AML-193 (cell line): ENCODE measurements at places on chromosomes 6 and 20.

- no peak for DNase-seq
These were observed 37.4 kb downstream of the ANGPT4 start for GRCh38 chr20:878511-879307.

DNA sequence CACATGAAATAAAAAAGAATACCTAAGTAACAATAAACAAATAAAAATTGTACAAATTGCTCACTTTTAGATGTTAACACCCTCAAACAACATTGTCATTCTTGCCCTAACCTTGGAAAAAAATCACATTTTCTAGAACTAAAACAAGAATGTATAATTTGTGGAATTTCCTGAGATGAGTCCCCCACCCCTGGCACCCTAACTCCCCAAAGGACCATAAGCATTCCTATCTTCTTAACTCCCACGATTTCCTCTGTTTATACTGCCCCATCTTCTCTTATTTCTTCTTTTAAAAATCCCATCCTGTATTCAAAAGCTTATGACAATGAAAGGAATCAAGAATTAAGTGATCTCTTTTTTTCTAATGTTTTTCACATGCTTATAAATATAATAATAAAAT is 70.9 kb downstream of the IBTK start:
- no peak for DNase-seq

DNA sequence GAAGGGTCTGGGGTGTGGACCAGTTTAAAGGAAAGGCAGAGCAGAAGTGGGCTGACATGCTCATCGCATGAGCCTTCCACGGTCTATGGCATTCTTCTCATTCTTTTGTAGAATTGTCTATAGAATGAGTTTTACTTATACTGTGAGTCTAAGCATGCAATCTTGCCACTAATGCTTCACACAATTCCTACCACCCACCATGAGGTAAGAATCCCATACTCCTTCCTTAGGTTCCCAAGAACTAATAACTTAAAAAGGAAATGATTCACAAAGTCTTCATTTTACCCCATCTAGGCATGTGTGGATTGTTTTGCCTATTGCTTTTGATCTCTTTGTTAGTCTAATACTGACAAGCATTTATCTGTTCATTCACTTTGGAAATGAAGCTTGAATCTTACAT is 195.2 kb downstream of the LY86 start:
- DNase-seq: no peak

DNA sequence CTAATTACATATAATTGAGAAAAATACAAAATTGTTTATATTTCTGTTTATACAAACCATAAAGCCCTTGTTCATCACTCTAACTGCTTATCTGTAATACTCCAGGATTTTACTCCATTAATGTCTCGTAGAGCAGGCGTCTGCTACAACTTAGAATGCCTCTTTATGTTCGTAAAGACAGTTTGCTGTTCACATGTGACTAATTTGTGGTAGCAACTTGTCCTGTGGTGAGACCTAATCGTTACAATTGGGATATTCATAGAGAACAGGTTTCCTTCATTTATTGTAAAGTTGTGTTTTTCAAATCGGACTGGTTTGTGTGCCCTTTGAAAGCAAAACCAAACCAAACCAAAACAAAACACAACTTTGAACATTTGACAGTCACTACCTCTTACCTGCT is 149.7 kb downstream of the ASCC3 start:
- no peak for DNase-seq

- DNase-seq: no peak
These were observed 54.3 kb downstream of the MKKS start for GRCh38 chr20:10379761-10380160.

- DNase-seq: no peak
These were observed 604 bp downstream of the SH3BGRL2 start for GRCh38 chr6:79631693-79632172.

GRCh38 chr20:1827510-1827973 is 67.7 kb upstream of the SIRPA start:
- DNase-seq: no peak

DNA sequence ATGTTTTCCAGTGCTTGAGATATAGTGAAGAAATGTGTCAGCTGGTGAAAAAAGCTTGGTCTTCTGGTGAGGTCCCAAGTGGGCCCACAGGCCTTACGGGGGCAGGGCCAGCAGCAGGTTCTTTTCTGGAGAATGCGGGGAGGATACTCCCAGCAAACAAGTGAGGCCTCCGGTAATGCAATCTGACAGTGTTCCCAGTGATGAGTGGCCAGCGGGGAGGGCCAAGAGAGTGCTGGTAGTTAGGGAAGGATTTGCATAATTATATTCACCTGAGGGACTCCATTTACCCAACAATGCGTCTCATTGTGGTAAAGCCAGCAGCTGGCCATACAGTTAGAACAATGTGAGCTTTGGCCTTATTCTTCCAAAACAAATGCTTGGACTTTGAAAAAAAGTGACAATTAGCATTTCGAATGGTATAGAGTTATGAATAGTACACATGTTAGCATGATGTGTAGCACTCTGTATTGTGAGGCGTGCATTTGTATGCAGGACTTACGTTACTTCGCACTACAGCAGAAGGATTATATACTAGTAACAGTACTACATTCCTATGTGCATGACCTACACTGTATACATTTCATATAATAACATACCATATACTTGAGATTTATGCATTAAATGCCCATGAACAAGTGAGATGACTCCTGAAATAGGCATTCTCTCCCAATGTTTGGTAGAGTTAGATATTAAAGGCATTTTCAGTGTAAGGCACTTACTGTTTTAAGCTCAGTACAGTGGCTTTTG is 69.8 kb downstream of the MYB start:
- DNase-seq: no peak

GRCh38 chr6:29965873-29966601 is 23.7 kb downstream of the HLA-A start:
- peak; percentile 92 for DNase-seq

- DNase-seq: no peak
These were observed 142.9 kb downstream of the TFAP2B start for GRCh38 chr6:50961611-50962010.

DNA sequence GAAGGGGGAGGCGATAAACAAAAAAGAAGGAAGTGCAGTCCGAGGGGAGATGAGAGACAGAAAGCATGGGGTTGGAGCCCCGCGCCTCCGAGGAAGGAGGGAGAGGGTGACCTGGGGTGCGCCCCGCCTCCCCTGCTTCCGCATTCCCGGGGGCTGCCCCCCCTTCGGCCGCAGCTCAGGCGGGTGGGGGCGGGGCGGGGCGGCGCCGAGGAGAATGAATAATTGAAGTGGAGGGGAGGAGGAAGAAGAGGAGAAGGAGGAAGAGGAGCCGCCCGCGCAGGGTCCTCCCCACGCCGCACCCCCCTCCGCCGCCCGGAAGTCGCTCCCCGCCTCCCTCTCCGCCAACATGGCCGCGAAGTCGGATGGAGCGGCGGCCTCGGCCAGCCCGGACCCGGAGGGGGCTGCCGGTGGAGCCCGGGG is at the start of gene XKR7:
Gene XKR7, plus strand, starts transcription at position 322 of the 420 bp plus-strand sequence. Its CDS starts 25 bp downstream, at position 347.
- peak; percentile 33 for DNase-seq

- peak; percentile 60 for DNase-seq
These were observed 927 bp upstream of the MANEA start for GRCh38 chr6:95576218-95576997.

DNA sequence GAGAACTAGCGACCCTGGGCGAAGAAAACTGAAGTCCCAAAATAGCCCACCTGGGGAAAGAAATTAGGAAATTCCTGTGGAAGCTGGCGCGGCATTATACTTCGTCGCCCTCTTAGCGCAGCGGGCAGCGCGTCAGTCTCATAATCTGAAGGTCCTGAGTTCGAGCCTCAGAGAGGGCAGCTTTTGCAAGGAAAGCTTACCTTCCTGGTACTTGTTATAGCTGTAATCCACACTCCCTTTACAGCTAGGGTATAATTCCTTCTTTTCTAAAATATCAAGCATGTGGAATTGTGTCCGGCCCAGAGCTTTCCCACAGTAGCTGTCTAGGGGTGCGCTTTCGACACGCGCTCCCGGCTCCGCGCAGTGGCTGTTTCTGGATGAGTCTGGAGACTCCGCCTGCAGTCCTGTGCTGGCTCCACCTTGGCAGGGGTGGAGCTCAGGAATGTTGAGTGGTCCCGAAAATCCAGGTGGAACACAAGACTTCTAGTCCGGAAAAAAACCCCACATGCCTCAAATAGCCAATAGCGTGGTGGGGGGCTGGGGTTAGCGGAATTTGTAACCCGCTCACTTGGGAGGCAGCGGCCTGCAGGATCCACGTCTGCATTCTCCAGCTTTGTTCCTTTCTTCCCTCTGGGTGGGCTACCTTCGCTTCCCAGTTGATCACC is 83.7 kb upstream of the ZNF322 start:
- DNase-seq: no peak

DNA sequence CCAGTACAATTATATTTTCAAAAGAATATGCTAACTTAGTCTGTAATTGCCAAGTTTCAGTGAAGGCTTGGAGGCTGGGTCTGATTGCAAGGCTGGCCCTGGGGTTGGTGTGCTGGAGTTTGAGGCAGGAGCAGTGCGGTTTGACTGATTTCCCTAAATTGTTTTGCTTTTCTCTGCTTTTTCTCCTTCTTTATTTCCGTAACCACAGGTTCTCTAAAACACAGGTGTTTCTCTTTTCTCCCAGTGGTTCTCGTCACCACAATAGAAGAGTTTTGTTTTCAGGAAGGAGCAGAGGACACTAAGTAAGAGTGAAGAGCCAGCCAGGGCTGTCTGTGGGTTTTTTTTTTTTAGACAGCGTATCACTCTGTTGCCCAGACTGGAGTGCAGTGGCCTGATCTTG is 8.2 kb upstream of the SNX9 start:
- DNase-seq: no peak

- DNase-seq: no peak
These were observed 267.8 kb upstream of the MANEA start for GRCh38 chr6:95309545-95309944.

- DNase-seq: no peak
These were observed 45.3 kb downstream of the B4GALT5 start for GRCh38 chr20:49668181-49668877.

GRCh38 chr20:52953020-52953419 is 19.1 kb upstream of the TSHZ2 start:
- DNase-seq: no peak

DNA sequence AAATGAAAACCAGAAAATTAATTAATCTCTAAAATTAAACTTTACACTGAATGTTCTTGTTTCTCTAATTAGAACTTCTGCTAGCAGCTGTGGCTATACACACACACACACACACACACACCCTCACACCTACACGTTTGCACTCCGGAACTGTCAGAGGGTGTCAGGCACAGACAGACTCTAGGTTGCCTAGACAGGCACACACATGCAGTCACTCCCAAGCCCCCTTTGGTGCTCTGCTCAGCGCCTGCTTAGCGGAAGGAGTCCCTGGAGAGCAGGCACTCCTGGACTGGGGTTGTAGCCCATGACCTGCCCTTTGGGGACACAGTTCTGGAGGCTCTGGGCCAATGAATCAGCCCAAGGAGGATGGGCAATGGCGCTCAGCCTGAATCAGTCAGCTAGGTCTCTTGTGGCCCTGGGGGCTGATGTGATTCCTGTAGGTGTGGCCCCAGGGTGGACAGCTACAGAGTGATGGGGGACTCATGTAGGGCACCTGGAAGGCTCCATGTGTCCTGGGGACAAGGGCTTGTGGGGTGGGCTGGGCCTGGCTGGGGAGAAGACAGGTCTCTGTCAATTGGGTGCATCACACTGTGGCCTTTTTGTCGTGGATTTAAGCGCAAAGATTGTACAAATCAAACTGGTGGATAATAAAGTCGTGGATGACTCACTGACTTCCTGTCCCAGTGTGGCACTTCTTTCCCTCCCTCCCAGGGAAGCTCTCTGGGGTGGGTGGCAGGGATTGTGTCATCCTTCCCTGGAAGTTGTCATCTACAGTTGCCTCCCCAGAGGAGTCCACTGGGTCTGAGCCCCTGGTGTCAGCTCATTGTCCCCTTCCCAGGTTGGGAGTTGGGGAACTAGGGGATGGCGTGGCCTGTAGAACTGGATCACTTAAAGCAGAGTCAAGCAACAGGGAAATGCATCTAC is 8.8 kb downstream of the TMEM151B start:
- DNase-seq: no peak

- no peak for DNase-seq
These were observed 12.3 kb downstream of the NRN1 start for GRCh38 chr6:5994234-5994998.

DNA sequence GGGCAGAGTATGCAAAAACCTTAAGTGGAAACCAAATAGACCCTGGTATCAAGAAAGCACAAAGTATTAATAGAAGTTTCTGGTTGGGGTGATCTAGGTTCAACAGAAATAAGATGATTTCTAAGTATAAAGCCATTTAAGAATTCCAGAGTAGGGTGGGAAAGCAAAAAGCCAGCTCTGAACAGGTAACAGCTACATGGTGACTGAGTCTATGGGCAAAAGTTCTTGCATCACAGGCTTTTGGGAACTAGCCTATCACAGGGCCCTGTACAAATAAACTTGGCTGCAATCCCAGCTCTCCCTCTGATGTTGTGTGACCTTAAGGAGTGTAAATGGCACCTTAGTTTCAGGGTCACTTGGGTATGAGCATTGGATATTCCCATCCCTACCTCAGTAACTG is 5.5 kb downstream of the TCF19 start:
- peak; percentile 19 for DNase-seq

- no peak for DNase-seq
These were observed 38.1 kb downstream of the HTR1B start for GRCh38 chr6:77425216-77425615.

- no peak for DNase-seq
These were observed 104.3 kb downstream of the MAP3K4 start for GRCh38 chr6:161095916-161096315.

DNA sequence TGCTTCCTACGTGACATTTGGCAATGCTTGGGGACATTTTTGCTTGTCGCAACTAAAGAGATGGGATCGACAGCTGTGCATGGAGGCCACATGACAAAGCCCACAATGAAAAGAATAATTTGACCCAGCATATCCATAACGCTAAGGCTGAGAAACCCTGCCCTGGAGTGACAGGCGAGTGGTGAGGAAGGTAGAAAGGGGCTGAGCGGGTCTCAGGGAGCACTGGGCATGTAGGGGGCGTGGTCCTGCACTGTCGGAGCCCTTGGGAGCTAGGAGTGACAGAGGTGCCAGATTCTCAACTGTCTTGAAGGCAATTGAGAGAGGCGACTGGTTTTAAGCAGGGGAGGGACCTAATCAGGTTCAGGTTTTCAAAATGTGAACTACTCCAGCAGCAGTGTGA is 13.6 kb downstream of the GGTLC1 start:
- DNase-seq: no peak

GRCh38 chr6:147510929-147511590 is 2.6 kb downstream of the SAMD5 start:
- no peak for DNase-seq

- DNase-seq: peak; percentile 94
These were observed 45.8 kb downstream of the TM9SF4 start for GRCh38 chr20:32155017-32155981.

- DNase-seq: no peak
These were observed 539.7 kb upstream of the MARCKS start for GRCh38 chr6:113317442-113317841.

- peak; percentile 45 for DNase-seq
These were observed 120.7 kb upstream of the ZFP64 start for GRCh38 chr20:52312132-52312729.

GRCh38 chr6:163463180-163463579 is 48.7 kb downstream of the QKI start:
- DNase-seq: no peak

GRCh38 chr20:23039885-23040508 is 4.9 kb downstream of the SSTR4 start:
- DNase-seq: no peak
